ENCODE measurements at places on chromosomes 5 and 9.

DNA sequence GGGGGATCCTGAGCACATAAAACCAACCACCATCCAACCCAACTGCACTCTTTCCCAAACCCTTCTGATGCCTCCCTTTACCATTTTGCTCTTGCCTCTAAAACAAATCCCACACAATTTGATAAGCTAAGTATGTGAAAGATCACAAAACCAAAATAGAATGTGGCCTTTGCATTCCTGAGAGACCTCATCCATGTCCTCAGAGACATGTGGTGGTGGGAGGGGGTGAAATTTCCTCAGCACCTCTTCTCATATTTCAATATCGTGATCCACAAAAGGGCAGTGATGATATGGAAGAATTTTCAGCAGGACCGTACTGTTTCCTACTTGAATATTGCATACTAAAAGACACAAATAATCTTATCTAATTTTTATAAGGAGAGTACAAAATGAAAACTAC lies 423.3 kb downstream of the TLE1 start:
- DNase-seq: no peak

DNA sequence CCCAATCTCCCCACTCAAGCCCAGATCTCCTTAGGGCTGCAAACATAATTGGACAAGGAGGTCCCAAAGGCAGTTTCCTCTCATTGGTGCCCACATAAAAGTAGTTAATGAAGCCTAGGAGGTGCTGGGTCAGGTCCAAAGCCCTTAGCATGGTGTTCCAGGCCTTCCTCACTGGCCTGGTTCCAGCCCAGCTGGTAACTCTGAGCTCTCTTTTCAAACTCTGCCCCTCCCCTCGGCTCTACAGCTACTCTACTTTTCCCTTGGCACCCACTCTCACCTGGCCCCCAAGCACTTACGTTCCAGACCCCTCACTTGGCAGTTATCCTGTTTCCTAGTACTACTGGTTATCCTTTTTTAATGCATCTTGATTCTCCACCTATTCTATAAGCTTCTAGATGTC lies 9.9 kb downstream of the SEPTIN8 start:
- no peak for DNase-seq

GRCh38 chr5:15013654-15014463 lies 142.3 kb upstream of the ANKH start:
- no peak for DNase-seq

DNA sequence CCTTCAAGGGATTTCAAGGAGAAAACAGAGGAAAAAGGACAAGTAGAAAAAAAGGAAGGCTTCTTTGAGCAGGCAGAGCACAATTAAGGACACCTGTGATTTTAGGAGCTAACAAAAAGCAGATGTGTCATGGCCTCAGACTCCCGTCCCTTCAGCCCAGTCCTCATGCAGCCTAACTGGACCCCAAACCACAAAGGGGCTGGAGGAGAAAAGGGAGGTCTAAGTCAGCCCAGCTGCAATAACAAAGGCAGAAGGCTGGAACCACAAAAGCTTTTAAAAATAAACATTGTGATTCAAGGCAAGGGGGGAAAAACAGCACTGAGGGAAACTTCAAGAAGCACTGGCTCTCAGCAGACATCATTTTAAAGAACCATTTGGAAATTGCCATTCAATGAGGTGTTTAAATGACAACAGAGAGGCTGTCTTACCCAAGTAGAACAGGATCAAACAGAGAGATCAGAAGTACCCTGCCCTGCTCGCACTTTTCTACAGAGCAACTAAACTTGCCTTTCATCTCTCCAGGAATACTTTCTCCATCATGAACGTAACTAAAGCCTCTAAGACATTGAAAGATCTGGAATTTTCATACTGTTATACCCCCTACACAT lies 89.3 kb downstream of the SEMA5A start:
- no peak for DNase-seq

DNA sequence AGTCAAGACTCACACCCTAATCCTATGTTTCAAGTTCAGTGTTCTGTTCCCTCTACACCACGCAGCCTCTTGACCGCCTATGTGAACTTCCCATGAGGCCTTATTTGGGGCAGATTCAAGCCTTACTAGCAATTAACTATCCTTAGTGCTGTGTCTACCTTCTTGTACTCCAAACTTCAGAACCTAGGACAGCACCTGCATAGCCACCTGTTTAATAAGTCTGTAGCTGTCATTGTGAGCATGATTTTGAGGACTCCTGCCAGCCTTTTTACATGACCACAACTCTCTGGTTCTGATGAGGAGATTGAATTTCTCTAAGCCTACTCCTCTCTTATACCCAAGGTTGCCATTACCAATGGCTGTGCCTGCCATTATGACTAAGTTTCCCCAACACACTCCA lies 50.8 kb upstream of the PCSK1 start:
- DNase-seq: no peak
